Left hindlimb (tissue), 1 donor: ENCODE measurements at places on chromosomes 16 and 17.

DNA sequence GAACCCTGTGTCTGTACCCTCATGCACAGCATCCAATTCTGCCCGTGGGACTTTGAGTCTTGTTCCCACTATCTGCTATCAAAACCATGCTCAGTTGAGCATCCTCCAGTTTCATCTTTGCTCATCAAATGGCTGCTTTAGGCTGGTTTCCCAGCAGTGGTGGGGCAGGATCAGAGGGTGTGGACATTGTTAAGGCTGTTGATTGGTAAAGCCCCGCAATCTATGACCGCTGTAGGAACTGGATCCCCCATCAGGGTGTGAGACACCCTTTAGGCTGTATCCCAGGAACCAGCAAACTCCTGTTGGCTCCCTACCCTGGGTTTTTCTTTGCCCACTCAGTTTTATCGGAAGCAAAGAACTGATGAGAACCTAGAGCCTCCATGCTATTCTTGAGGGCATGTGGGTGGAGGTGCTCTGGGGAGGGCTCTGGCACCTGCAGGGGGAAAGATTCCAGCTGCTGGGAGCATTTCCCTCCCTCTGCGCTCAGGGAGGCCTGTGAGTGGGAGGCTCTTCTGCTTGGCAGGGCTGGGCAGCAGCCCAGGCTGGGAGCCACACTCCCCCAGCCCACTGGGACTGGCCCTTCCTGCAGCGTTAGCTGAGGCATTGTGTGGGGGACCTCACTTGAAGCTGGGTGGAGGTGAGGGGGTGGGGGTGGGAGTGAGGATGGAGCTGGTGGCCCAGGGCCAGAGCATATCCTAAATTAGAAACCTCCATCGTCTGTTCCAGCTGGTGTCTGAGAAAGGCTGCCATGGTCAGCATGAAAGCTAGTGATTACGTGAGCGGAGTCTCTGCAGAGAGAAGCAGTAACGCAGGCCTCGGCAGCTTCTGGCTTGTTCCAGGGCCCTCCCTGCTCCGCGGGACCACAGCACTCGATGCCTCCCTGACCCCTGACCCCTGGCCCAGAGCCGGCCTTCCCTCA lies 160.6 kb downstream of the IRF8 start:
- peak; percentile 57 for DNase-seq

GRCh38 chr16:69852815-69853214 lies 90.7 kb downstream of the WWP2 start:
- DNase-seq, result no peak

DNA sequence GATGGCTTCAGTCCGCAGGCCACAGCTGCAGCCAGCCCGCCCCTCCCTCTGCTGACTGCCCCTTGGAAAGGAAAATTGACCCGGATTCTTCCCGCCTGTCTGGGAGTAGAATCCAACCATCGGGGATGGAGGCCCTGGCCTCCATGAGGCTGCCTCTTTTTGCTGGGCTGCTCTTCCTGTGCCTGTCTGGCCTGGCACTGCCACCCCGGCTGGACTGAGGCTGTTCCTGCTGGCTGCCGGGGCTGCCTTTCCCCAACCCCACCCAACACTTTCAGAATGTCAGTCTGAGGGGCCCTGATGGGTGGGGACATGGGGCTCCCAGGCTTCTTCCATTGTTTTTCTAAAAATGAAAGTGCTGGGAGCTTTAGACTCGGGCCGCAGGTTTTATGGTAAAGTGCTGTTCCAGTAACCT lies 7.3 kb downstream of the BAHCC1 start:
- DNase-seq, result peak; percentile 73

DNA sequence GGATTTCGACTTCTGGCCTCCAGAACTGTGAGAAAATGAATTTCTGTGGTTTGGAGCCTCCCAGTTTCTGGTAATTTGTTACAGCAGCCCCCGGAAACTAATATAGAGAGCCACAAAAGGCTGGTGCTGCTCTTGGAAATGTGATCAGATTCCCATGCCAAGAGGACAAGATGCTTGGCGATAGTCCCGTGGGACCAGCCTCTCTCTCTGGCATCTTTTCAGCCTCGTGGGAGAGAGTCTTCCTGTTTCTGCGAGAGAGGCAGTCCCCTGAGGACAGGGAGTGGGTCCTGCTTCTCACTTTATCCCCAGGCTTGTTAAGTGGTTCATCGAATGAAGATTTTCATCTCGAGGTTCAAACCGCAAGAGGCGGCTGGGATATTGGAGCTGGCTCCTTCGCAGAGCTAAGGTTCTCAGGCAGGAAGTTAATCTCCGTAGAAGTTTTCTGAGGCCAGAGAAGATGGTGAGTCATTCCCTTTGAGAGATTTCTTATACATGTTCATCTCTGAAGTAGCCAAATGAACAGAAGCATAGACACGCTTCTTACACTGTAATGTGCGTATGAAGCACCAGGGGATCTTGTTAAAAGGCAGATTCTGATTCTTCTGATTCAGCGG lies 211.6 kb upstream of the SDK2 start:
- DNase-seq, result no peak

GRCh38 chr16:10242916-10243315 lies 60.7 kb upstream of the GRIN2A start:
- no peak for DNase-seq

GRCh38 chr17:8150194-8151119 lies 1.7 kb downstream of the PER1 start:
- DNase-seq, result peak; percentile 38

- DNase-seq, result no peak
These were observed 34.9 kb downstream of the GNAO1 start for GRCh38 chr16:56226187-56226586.

- no peak for DNase-seq
These were observed 1.8 kb upstream of the APOH start for GRCh38 chr17:66230922-66231591.

DNA sequence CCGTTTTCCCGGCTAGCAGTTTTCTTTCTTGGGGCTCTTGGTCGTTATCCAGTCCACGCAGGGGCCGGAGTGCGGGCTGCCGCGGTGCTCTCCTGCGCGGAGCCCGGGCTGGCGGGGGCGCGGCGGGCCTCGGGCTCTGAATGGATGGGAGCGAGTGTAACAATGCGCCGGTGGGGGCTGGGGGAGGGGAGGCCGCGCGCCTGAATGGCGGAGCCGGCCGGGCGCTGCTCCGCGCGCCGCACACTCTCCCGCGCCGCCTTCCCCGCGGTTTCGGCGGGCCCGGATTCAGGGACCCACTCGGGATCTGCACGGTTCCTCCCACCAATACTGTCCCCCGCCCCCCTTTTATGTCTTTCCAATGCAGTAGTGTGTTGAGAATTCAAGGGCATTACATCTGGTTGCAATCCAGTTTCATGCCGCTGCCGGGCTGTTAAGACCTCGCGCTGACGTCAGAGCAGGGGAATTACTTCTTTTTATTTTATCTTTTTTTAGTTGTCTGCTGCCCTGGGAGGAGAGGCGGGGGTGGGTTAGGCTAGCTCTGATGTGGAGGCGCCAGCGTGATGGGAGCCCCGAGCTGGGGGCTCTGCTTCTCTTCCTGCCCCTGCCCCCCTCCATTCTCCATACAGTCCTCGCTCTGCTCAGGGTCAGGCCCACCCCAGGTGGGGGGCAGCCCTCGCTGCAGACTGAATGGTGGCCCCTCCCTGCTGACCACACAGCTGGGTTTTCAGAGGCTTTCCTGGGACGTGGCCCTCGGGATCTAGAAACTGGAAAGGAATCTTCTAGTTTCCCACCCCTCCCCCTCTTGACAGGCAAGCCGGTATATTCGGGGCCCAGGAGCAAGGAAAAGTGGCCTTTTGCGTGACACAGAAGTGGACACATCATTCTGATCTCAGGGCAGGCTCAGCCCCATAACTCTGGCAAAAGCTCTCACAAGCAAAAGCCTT lies 1.8 kb downstream of the RAI1 start:
- peak; percentile 80 for DNase-seq

DNA sequence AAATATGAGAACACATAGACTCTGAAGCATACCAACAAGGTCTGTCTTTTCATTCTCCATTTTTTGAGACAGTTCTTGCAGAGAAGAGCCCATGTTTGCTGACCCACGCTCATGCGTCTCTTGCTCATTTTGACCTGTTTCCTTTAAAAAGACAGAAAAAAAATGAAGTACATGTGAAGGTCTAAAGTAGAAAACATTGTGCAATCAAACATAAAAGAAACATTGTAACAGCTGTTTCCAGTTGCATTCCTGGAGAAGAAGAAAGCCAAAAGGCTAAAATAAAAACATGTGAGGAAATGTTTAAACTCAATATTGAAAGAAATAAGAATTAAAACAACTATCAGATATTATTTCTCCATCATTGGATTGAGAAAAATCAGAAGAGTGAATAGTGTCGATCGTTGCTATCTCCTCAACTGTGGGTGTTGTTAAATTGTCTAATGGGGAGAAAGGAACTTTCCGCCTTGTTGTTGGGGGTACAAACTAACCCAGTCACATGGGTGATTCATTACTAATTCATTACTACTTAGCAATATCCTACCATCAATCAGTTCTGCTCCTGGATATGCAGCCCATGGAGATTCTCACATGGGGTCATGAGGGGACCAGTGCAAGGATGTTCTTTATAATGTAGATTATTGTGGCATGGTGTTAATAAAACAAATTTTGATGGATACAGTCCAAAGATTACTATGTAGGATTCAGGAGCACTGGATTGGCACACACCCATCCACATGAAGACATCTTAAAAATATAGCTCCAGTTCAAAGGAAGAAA lies 9.5 kb downstream of the ABCA9 start:
- DNase-seq, result no peak

GRCh38 chr17:57864273-57864672 lies 14.4 kb upstream of the MRPS23 start:
- no peak for DNase-seq

- DNase-seq, result no peak
These were observed 126.1 kb upstream of the NUDT7 start for GRCh38 chr16:77596261-77596660.

GRCh38 chr17:2468270-2468669 lies 43.4 kb downstream of the METTL16 start:
- no peak for DNase-seq

DNA sequence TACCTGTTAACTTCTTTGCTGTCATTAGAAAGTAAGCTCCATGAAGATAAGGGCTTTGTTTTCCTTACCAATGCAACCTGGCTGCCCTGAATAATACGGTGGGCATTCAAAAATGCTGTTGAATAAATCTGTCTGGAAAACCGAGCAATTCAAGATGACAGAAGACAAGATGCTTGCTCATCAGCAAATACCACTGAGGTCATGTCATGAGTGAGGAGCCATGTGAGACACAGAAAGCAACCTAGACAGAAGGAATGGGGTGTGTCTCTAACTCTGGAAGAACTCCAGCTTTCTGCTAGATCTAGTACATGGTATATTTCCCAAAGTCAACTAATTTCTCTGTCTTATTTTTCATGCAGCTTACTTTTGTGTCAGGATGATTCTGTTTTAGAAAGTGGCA lies 64.2 kb downstream of the STH start:
- no peak for DNase-seq

- DNase-seq, result no peak
These were observed 457.0 kb upstream of the ZFHX3 start for GRCh38 chr16:73504591-73505575.

DNA sequence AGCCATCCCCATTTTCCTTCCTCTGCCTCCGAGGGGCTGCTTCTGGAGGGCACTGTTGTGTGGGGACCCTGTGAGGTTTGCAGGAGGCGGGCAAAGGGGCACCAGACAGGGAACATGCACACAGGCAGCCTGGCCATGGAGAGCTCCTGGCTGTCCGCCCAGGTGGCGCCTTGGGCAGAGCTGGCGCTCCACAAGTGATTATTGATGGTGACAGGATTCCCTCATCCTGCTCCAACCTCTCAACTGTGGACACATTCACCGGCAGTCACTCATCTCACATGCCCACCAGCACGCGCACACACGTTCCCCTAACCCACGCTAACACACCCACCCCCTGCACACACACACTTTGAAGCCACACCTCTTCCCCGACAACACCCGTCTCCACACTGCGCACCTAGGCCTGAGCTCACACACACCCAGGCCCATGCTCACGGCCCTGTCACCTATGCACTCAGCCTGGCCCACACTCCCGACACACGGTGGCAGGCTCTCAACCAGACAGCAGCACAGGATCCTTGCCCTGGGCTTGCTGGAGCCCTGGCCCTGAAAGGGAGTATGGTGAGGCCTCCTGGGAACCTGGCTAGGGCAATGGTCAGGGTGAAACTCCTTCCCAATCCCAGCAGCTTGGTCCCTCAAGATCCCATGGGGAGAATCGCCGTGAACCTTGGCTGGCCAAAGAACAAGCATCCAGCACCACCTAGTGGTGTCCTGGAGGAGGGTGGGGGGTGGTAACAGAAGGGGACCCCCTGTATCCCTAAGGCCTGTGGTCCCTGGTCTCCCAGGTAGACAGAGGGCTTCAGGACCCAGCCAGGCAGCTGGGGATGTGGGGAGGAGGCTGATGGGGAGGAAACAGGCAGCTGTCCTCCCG lies 3.6 kb downstream of the PNMT start:
- peak; percentile 44 for DNase-seq

GRCh38 chr16:30644334-30644830 lies 6.4 kb upstream of the PRR14 start:
- DNase-seq, result no peak

- DNase-seq, result no peak
These were observed 7.6 kb downstream of the PDE6G start for GRCh38 chr17:81648707-81649085.

GRCh38 chr16:28130099-28131088 lies 66.9 kb upstream of the GSG1L start:
- DNase-seq, result peak; percentile 43

DNA sequence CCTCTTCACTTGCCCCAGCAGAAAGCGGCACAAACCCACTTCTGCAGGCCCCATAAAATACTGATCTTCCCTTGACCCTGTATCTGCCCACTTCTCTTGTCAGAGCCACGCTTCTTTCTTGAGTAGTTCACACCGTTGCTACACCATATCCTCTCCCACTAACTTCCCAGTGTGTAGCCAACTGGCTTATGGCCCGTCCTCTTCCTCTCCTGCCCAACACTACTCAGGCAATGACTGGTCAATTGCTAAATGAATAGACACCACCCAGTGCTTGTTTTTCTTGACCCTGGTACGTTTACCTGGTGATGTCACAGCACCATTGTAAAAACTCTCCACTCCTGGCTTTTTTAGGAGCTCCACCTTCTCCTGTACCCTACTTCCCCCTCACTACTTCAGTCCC lies 86.9 kb downstream of the NDEL1 start:
- no peak for DNase-seq

DNA sequence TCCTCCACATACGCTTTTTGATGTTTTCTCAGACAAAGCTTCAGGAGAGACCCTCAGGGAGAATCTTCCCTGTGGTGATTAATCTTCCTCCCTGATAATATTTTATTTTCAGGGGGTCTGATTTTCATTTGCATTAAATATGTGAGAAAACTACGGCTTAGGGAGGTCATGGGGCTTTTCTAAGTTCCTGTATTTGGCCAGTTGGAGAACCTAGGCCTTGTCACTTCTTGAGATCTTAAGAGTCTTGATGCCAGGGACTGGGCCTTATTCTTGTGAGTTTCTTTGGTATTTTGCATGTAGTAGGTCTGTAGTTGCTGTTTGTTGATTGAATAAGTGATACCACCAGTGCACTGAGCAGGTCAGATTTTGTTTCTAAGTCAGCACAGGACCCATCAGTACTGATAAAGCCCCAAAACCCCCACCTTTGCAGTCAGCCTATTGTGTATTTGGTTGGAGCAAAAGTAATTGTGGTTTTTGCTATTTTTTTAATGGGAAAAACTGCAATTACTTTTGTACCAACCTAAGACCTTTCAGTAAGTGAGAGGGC lies 130.1 kb downstream of the PRKCA start:
- DNase-seq, result no peak
